Motor neuron (in vitro differentiated cells): ENCODE measurements at places on chromosomes 6 and 20. TPM values are rescaled to one million over a fixed set of nuclear protein-coding genes. Genes with fewer than 3 reads are reported as not detected.

The TRIM31 gene
- 8.4 and 15.1 TPM in 2 replicates for total RNA-seq

GRCh38 chr6:69866351-69866769 lies at the start of gene COL19A1:
Gene COL19A1, plus strand, starts transcription at chr6:69866556. Its CDS starts 13,012 bp downstream, at chr6:69879568.
- ATAC-seq, result peak; percentile 11

DNA sequence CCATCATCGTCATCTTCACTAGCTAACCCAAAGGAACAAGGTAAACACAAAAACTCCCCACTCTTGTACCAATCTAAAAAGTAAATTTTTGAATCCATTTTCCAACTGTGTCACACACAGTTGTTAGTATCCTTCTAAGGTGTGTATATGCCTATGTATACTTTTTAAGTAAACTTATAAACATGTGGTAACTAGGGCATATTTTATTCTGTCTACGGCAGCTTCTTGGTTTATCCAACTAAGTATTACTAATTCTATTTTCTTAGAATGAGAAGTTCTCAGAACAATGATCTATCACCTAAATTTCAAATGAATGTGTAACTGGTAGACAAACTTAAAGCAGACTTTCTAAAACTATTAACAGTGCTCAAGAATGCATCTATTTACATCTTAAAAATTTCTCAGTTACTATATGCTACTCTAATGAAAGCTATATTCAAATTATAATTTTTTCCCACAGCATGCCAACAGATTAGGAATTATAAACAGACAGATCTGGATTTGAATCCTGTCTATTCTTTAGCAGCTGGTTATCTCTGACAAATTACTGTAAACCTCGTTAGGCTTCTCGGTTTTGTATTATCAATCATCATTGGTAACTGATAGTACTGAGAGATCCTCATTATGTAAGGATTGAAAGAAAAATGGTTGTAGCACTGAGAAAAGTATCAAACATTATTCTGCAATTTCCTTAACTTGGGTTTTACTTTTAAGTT lies 1.8 kb upstream of the PLN start:
- no peak for ATAC-seq

The MRAP2 gene
- total RNA-seq, result 0.46 TPM in 1 of 2 replicates, not detected in the other

- ATAC-seq, result no peak
Observed at GRCh38 chr6:37135835-37136694, 33.9 kb upstream of the PIM1 start.

- ATAC-seq, result no peak
Observed at GRCh38 chr6:79985128-79985527, 19.3 kb upstream of the TTK start.

The VIP gene
- not detected in 2 replicates for total RNA-seq

GRCh38 chr20:56460459-56460858 lies 8.0 kb upstream of the RTF2 start:
- no peak for ATAC-seq

GRCh38 chr20:10398834-10399369 lies 35.1 kb downstream of the MKKS start:
- no peak for ATAC-seq

GRCh38 chr6:37784585-37784967 lies 35.0 kb upstream of the ZFAND3 start:
- no peak for ATAC-seq

The BMP6 gene
- 1.1 and 1.5 TPM in 2 replicates for total RNA-seq

DNA sequence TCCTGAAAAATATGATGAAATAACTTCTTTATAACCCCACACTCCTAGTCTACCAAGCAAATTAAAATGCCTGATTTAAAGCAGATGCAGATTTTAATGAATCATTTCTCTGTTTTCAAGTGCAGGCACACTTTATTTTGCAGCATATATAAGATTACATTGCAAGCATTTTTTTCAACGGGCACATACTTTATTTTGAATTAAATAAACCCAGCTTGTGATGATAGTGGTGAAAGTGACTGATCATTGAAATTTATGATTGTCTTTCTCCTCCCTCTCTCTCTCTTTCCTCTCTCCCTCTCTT lies 12.2 kb upstream of the MOXD1 start:
- ATAC-seq, result peak; percentile 33

The CHRNA4 gene
- 23.7 and 29.1 TPM in 2 replicates for total RNA-seq

- ATAC-seq, result no peak
Observed at GRCh38 chr6:162069995-162070394, 657.6 kb downstream of the PRKN start.

The GNMT gene
- 0.36 and 0.97 TPM in 2 replicates for total RNA-seq

DNA sequence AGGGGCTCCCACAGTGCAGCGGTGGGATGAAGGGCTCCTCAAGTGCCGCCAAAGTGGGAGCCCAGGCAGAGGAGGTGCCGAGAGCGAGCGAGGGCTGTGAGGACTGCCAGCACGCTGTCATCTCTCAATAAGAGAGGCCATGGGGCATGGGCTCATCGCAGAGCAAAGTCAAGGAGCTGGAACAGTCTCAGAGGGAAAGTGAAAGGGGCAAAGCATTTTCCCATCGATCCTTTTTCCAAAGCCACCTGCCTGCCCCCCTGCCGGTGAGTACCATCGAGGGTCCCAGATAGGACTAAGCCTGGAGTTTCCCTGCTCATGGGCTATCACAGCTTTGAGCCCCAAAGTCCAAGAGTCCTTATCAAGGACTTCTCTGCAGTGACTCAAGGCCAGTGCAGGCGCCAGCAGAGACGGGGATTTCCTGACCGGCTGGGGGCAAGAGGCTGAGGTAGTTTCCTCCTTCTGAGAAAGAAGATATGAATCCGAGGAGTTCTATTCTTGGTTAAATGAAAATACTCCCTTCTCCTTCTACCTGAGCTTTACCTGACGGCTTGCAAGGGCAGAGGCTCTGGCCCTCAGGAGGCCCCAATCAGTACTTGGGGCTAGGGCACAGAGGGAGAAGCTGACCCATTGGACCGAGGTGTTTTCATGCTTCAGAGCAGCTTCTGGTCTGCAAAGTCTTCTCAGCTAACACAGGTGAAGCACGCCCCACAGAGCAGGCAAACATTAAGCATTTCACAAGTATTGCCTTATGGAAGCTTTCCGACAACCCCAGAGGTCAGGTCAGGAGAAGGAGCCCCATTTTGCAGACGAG lies 22.6 kb downstream of the ETV7 start:
- no peak for ATAC-seq

The PTCRA gene
- 0.45 and 0.93 TPM in 2 replicates for total RNA-seq

The IRAK1BP1 gene
- 16.1 and 16.4 TPM in 2 replicates for total RNA-seq

The PLA2G7 gene
- total RNA-seq, result 0.33 and 0.81 TPM in 2 replicates

The ELOVL4 gene
- 19.4 and 22.3 TPM in 2 replicates for total RNA-seq

GRCh38 chr20:50429412-50429811 lies 80.8 kb upstream of the PTPN1 start:
- ATAC-seq, result no peak

DNA sequence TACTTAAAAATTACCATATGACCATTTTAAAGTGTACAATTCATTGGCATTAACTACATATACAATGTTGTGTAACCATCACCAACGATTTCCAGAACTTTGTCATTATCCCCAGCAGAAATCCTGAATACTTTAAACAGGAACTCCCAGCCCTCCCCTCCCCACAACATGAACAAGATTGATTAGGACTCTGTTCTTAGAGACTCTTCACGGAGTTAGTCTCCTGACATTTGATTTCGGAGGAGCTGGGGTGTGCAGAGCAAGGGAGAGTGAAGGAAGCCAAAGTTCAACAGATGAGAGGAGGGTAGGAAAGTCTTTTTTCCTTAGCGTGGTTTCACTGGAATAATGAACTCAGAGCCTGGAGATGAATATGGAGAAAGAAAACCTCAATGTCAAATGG lies 17.2 kb upstream of the QKI start:
- ATAC-seq, result peak; percentile 26

The MOCS1 gene
- total RNA-seq, result 2.5 and 2.9 TPM in 2 replicates

The PNPLA1 gene
- 0.17 and 0.23 TPM in 2 replicates for total RNA-seq

GRCh38 chr6:47351621-47352020 lies 41.9 kb upstream of the TNFRSF21 start:
- no peak for ATAC-seq

GRCh38 chr6:35202066-35202546 lies 11.7 kb upstream of the SCUBE3 start:
- no peak for ATAC-seq

The WFDC11 gene
- total RNA-seq, result not detected in 2 replicates

The C20orf202 gene
- 0.17 and 0.32 TPM in 2 replicates for total RNA-seq

The C20orf204 gene
- total RNA-seq, result 2.3 and 2.5 TPM in 2 replicates

- ATAC-seq, result no peak
Observed at GRCh38 chr20:47817573-47817972, 32.3 kb upstream of the SULF2 start.

GRCh38 chr6:87762116-87762515 lies 60.1 kb upstream of the AKIRIN2 start:
- no peak for ATAC-seq
